T-cell (primary cell): ENCODE measurements at places on chromosomes 13 and 19.
A peak's percentile ranks its signal among the peaks of the same experiment; 100 is the strongest.

GRCh38 chr13:108957369-108958012, 328.1 kb downstream of the MYO16 start:
- H3K4me3 ChIP-seq: no peak overlapping the region
- H3K36me3 ChIP-seq: no peaks in the 10 kb centered on the region
- no peak overlapping the region for H3K27ac ChIP-seq

- H3K27me3 ChIP-seq: no peaks in the 10 kb centered on the region
- DNase-seq: no peak
- H3K4me3 ChIP-seq: peak overlapping the region; percentile 72
- peaks cover 66% of the 10 kb centered on the region for H3K4me1 ChIP-seq
These were observed 607 bp downstream of the PLEKHJ1 start for GRCh38 chr19:2235381-2236063.

DNA sequence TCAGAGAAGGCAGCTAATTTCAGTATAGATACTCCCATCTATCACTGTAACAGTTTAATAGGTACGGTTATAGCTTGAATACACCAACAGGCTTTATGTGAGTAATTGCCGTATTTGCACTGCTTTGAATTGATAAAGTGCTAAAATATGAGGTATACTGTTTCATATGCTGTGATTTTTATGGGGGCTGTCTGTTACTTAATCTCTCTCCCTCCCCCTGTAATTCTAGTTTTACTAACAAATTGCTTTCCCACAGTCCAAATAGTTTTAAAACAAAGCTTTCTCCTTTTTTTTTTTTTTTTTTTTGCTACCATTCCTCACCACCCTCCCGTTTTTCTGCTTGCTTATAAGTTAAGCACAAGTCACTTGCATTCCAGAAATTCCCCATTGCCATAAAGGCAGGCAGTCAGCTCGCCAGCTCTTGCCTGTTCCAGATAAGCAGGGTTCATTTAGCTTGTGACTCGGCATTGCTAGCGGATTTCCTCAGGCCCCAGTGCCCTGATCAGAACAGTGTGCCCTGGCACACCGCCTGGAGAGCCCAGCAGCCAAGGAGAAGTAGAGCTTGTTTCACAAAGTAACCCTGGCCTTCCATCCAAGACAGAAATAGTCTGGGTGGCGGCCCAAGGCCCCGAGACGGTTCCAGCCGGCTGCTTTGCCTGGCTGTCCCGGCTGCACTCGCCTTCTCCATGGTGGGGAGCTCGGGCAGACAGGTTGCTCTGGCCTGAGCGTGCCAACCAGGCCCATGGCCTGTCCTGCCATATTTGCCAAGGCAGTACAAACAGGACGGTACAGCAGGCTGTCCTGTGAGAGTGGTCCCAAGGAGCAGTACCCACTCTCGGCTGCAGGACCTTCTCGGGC, 43.5 kb upstream of the NPAS1 start:
- H3K4me3 ChIP-seq: no peak overlapping the region
- peaks cover 16% of the 10 kb centered on the region for H3K36me3 ChIP-seq
- no peaks in the 10 kb centered on the region for H3K4me1 ChIP-seq

DNA sequence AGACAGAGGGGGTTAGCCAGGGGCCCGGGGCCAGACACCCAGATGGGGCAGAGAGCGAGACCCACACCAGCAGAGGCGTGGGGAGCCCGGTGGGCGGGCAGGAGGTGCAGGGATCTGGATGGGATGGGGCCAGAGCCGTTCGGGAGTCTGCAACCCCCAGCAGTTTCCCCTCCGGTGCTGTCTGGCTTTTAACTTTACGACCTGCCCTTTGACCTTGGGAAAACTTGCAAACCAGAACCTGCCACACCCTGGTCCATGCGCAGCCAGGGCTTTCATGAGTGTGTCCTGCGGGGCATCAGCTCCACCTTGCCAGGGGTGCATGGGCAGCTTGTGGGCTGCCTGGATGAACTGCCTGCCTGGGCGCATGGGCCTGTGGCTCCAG, 9.8 kb downstream of the JOSD2 start:
- no peak overlapping the region for H3K4me3 ChIP-seq
- no peak for DNase-seq
- H3K36me3 ChIP-seq: no peaks in the 10 kb centered on the region
- no peaks in the 10 kb centered on the region for H3K27me3 ChIP-seq

GRCh38 chr13:40589285-40590109, 76.9 kb downstream of the FOXO1 start:
- no peaks in the 10 kb centered on the region for H3K27me3 ChIP-seq
- peak overlapping the region; percentile 27 for H3K27ac ChIP-seq
- no peak overlapping the region for H3K4me3 ChIP-seq
- DNase-seq: no peak
- H3K4me1 ChIP-seq: peaks cover 61% of the 10 kb centered on the region

DNA sequence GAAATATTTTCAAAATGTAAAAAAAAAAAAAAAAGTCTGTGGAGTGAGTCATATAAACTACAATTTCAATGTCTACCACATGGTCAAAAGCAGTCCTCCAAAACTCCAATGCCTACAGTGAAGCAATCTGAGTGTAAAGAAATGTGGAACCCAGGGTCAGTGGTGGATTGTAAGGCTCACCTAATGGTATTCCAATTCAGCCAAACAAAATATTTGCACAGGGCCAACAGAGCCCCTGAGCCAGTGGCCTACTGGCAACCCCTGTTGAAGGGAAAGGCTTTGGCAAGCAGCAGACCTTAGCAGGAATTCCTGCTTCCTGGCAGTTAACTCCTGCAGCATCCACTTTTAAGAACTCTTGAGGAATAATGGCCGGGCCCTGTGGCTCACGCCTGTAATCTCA, 3.4 kb downstream of the DNMT1 start:
- H3K27ac ChIP-seq: no peak overlapping the region
- H3K4me1 ChIP-seq: peaks cover 13% of the 10 kb centered on the region
- DNase-seq: no peak
- no peaks in the 10 kb centered on the region for H3K27me3 ChIP-seq
- no peaks in the 10 kb centered on the region for H3K36me3 ChIP-seq

- peaks cover 9% of the 10 kb centered on the region for H3K27me3 ChIP-seq
- no peaks in the 10 kb centered on the region for H3K36me3 ChIP-seq
- H3K4me1 ChIP-seq: peaks cover 33% of the 10 kb centered on the region
- no peak overlapping the region for H3K27ac ChIP-seq
- H3K4me3 ChIP-seq: peak overlapping the region; percentile 46
These were observed 758 bp upstream of the CACNG7 start for GRCh38 chr19:53908106-53908934.
